ENCODE measurements at places on chromosomes 11 and 22.

DNA sequence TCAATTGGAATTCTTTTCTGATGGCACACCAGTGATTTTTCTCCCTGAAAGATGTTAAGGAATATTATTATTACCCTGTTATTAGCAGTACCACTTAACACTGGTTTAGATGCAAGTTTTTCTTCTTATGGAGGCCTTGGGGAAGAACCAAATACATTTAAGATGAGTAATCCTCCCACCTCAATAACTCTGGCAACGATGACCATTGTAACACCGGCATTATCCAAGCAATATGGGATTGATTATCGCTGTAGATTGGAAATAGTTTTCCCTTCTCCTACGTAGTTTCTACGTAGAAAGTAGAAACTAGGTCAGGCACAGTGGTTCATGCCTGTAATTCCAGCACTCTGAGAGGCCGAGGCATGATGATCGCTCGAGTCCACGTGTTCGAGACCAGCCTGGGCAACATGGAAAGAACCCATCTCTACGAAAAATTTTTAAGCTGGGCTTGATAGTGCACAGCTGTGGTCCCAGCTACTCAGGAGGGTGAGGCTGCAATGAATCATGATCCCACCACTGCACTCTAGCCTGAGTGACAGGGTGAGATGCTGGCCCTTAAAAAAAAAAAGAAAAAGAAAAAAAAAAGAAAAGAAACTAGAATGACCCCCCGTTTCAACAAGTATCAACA is 45.5 kb downstream of the PACSIN2 start:
- no peak for DNase-seq

DNA sequence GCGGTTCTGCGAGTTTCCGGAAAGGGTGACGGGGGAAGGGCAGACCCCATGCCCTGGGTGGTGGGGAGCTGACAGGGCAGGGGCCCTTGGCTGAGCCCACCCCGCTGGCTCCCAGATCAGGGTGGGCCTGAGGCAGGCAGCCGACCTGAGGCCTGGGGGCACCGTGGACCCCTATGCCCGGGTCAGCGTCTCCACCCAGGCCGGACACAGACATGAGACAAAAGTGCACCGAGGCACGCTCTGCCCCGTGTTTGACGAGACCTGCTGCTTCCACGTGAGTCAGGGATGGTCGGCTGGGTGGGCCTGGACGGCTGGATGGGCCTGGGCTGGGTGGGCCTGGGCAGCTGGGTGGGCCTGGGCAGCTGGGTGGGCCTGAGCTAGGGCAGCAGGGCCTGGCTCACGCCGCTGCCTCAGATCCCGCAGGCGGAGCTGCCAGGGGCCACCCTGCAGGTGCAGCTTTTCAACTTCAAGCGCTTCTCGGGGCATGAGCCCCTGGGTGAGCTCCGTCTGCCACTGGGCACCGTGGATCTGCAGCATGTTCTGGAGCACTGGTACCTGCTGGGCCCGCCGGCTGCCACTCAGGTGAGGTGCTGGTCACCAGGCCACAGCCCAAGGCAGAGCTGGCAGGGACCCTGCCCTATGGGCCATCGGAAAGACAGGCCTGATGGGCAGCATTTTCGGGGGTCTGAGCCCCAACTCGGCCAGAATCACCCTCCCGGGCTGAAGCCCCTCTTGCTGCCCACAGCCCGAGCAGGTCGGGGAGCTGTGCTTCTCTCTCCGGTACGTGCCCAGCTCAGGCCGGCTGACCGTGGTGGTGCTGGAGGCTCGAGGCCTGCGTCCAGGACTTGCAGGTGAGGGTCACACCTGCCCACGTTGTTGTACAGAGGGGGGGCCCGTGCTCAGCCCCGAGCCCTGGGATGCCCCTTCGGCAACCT is 1.5 kb downstream of the SYT8 start:
- no peak for DNase-seq

DNA sequence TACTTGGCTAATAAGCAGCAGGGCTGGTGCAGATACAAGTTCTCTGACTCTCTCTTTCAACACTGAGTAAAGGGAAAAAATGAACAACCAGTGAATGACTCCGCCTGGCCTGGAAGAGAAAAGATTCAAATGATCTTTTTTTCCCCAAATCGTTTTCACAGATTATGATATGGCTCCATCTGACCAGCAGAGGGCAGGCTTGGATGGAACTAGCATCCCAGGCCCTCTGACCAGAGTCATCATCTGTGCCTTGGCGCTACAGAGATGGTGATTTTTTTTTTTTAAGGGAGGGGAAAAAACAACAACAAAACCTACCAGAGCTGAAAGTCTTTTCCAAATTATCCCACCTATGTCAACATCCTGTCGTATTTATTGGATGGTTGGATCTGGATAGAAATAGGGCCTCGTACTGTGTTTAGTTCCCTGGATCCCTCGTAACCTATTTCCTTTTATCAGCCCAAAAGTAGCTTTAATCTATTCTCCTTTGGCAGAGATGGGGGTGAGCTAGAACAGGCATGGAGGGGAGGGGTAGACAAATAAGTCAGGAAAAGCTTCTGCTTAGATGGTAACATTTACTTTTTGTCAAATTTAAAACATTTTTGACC is 69.7 kb downstream of the PRSS23 start:
- DNase-seq: peak; percentile 20

- DNase-seq: no peak
Observed at GRCh38 chr22:48585916-48586798, 1241.5 kb downstream of the BRD1 start.

- DNase-seq: no peak
Observed at GRCh38 chr11:30546334-30546733, 39.8 kb downstream of the MPPED2 start.

- DNase-seq: no peak
Observed at GRCh38 chr11:128865490-128865889, 1.6 kb downstream of the KCNJ1 start.

- DNase-seq: no peak
Observed at GRCh38 chr22:26953012-26953883, 295.9 kb downstream of the MIAT start.

DNA sequence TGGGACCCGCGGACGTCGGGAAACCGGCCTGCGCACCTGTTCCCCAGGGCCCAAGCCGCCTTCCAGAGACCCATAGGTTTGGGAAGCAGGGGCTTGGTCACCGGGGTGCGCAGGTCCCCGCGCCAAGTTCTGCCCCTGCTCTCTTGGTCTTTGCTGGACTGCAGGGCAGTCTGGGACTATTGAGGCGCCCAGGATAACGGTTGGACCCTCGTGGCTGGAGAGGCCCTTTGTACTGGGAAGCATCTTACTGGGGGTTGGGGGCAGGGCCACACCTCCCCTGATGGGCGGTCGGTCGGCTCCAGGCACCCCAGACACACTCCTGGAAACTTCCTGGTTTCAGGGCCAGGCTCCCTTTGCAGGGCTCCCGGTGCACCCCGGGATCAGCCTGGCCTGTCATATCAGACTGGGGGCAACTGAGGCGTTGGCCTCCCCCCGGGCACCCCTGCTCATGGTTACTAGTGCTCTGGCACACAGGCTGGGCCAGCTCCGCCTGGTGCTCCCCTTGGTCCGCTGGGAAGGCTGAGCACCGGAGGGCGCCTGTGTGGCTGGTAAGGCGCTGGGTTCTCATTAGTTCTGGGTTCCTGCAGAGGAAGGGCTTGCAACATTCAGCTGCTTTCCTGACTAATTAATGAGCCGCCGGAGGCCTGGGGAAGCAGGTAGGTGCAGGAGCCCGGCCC is 1250.5 kb downstream of the BRD1 start:
- DNase-seq: peak; percentile 13

DNA sequence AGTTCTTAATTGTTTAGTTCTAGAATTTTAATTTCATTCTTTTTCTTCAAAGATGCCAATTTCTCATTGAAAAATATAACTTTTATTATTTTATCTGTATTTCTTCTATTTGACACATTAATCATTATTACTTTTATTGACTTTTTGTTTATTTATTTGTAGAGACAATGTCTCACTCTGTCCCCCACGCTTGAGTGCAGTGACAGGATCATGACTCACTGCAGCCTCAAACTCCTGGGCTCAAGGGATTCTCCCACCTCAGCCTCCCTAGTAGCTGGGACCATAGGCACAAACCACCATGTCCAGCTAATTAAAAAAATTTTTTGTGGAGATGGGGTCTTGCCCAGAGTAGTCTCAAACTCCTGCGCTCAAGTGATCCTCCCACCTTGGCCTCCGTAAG is 30.3 kb upstream of the FBLN1 start:
- DNase-seq: no peak

GRCh38 chr11:125756050-125756449 is 10.0 kb downstream of the PATE1 start:
- DNase-seq: no peak

DNA sequence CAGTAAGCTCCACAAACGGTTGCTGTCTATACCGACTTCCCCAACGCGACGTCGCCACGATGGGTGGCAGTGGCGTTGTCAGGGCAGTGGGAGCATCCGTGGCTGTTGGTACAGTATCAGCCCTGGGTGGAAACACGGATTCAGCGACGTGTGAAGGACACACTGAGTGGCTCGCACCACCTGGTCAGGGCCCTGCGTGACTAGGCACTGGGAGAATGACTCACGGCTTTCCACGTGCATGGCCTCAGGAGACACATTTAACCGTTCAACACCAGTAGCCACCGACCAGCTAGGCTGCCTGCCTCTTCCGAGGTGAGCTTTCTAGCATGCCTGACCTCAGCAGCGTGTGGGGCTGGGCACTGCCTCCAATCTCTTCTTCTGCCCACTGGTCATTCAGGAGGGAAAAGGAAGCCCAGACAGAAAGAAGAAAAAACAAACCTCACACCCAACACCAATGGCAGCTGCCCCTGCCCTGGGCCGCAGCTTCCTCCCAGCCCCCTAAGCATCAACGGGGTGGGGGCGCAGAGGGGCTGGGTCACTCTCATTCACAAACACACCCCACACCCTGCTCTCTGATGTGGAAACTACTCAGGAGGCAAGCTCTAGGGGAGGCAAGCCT is 59.0 kb downstream of the MYH9 start:
- no peak for DNase-seq

GRCh38 chr11:89159974-89160373 is 17.7 kb upstream of the TYR start:
- DNase-seq: no peak

GRCh38 chr22:20463324-20464095 is 25.9 kb upstream of the SCARF2 start:
- no peak for DNase-seq

DNA sequence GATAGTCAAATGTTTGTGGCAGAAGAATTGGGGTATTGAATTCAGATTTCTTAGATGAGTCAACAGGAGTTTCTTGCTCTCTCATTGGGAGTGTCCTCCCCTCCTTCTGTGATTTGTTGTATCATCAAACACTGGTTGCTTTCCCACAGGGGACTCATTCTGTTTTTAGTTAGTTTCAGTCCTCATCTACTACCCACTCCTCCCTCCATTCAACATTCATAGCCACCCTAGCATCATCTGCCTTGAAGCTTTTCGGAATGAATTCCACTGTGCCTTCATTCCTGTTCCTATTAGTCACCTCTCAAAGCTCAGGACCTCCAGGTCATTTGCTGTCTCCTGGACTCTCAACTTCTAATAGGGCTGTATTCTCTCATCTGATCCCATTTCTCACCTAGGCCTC is 31.5 kb upstream of the RAB38 start:
- no peak for DNase-seq

DNA sequence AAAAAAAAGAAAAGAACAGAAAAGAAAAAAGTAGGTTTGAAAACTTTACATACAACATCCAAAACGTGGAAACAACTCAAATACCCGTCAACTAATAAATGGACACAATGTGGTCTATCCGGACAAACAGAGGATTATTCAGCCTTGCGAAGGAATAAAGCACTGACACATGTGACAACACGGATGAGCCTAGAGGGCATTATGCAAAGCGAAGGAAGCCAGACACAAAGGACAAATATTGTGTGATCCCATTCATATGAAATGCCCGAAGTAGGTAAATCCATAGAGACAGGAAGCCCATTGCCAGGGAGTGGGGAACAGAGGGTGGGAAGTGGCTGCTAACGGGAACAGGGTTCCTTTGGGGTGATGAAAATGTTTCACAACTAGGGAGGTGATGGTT is 11.8 kb downstream of the RFPL1 start:
- no peak for DNase-seq

GRCh38 chr22:40560551-40560950 is 76.0 kb downstream of the MRTFA start:
- DNase-seq: no peak

- DNase-seq: no peak
Observed at GRCh38 chr11:43518408-43519160, 159.9 kb downstream of the TTC17 start.

GRCh38 chr22:47374901-47375575 is 612.6 kb downstream of the TBC1D22A start:
- DNase-seq: no peak

DNA sequence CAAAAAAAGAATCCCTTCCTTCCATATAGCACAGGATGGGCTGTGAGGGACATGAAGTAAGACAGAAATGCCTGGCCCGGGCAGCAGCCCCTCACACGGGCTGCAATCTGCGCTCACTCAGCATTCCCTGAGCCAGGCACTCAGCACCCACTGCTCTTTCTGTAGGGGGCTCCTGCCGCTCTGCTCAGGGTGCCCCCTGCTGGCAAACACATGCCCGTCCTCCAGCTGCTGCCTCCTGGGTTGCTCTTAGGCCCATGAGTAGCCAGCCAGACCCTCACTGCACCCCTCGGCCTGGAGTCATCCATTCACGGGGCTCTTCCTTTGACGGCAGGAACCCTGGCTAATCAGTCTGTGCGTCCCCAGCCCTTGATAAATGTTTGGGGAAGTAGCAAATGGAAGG is 6.9 kb downstream of the MCAT start:
- DNase-seq: no peak

- no peak for DNase-seq
Observed at GRCh38 chr22:36279219-36279666, 26.3 kb downstream of the APOL1 start.

DNA sequence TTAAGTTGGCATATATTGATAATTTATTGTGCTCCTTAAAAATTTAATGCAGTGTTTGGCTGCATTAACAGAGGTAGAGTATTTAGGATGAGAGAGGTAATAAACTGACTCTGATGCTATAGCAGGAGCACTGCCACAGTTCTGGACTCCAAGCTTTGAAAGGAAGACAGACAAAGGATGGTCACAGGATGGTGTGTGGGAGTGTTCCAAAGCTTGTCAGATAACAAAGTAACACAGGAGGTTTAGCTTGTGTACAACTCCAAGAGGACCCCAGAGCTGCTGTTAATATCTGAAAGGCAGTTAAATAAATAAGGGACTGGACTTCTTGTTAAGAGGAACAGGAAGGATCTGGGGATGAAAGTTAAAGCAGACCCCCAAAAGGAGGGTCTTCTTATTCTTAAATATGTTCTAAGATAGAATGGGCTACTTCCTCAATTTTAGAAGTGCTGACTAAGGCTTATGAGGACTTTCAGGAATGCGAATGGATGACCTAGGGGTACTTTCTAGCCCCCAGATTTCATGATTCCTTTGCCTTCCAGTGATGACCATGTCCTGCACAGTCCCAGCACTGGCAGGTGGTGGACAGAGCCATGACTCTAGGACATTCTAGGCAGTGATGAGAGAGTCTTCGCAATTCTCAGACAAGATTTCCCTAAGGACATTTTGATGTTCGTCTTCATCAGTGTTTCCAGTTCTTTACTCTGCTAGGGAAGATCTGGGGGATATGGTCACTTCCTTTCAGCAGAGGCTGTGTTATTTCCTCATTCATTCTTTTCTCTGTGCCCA is 149.1 kb upstream of the RASSF10 start:
- no peak for DNase-seq

- no peak for DNase-seq
Observed at GRCh38 chr11:13229136-13229535, 48.5 kb upstream of the BMAL1 start.

All from NCI-H2107 (cell line).